Urothelium cell line (cell line): ENCODE measurements at places on chromosomes 1 and 21.

DNA sequence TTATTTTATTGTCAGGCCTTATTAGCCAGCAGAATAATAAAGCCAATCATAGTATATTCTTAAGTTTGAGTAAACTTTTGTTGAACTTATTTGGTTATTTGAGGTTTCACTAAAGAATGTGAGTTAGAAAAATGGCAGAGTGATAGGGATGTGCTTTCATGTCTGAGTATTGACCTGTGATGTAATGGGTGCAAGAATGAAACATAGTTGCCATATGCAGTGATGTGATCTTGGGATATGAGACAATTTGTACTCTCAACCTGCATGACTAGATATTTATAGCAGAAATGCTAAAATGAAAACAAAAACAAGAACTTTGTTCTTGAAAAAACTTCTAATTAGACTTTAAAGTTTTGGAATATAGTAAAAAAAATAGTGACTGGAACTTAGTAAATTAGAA is 97.9 kb downstream of the DISP1 start:
- no peak for DNase-seq

GRCh38 chr1:156667610-156667967 is 9.6 kb downstream of the NES start:
- DNase-seq = no peak

- no peak for DNase-seq
These were observed 4.5 kb upstream of the FAM177B start for GRCh38 chr1:222732216-222733159.

GRCh38 chr1:225446595-225446960 is 18.7 kb upstream of the LBR start:
- no peak for DNase-seq

- no peak for DNase-seq
These were observed 66.0 kb downstream of the ZNF281 start for GRCh38 chr1:200343874-200344273.

DNA sequence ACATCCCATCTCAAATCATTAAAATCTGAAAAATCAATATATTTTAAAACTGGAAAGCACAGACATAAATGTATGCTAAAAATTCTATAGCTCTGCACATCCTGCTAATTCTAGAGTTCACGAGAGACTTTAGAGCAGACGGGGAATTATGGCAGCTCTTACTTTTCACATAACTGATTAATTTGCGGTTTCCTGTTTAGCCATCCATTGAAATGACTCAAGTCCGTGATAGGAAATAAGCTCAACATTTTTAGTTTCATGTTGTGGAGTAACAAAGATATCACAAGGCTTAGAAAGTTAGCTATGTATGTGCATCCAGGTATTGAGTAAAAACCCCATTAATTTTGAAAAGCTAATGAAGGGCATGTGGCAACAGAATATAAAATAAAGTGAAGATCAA is 123.2 kb downstream of the SMYD2 start:
- no peak for DNase-seq

DNA sequence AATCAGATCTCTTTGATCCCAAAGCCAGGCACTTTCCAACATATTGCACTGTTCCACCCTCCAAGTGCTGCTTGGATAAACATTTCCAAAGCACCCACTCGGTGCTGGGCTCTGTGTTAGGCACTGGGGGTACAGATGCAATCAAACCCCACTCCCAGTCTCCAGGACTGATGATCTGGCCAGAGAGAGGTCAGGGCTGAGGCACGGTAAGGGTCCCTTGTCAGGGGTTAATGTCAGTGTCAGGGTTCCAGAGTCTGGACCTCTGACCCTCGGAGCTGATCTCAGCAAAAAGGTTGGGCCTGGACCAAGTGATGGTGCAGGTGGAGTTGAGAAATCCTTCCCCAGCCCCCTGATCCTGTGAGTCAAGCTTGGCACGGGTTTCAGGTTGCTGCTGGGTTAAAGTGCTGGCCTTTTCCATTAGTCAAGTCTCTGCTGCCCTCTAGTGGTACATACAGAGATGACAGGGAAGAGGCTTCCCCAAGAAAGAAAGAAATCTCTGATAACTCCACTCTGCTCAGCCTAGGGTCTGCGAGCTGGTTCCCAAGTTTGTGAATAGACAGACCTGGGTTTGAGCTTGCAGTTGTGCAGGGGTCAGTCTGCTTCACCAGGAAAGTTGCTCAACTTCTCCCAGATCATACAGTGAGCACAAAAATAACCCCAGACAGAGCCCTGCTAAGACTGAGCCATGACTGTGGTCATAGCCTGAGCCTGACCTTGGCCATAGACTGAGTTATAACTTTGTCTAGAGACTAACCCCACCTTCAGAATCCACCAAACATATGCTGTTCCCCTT is 74.6 kb downstream of the DMRTA2 start:
- peak; percentile 81 for DNase-seq

GRCh38 chr1:145982010-145982723 is 14.2 kb downstream of the TXNIP start:
- DNase-seq = no peak

DNA sequence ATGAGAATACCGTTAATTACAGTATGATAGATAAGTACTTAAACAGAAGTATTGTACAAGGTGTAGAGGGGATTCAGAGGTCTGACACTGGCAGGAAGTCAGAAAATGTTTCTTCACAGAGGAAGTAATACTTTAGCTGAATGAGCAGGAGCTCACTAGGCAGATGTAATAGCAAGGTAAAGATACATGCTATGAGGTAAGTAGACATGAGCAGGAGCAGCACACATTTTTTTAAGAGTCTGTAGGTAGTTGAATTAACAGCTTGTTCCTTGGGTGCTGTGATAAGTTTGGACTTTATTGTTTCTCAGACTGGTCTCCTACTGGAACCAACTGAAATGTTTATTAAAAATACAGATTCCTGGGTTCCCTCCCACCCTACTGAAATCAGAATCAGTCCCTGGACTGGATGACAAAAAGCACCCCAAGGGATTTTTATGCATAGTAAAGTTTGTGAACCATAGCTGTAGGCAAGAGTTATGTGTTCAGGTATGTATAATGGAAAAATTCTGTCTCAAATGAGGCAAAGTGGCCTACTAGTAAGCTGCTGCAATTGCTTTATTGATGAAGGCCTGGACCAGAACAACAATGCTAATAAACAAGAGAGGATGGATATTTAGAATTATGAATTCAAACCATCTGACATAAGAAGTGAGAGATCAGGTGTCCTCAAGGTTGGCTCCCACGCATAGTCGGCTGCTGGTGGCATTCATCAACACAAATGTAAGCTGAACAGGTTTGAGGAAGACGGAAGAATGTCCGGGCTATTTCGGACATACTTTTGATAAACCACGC is 902 bp downstream of the AP4B1 start:
- no peak for DNase-seq

DNA sequence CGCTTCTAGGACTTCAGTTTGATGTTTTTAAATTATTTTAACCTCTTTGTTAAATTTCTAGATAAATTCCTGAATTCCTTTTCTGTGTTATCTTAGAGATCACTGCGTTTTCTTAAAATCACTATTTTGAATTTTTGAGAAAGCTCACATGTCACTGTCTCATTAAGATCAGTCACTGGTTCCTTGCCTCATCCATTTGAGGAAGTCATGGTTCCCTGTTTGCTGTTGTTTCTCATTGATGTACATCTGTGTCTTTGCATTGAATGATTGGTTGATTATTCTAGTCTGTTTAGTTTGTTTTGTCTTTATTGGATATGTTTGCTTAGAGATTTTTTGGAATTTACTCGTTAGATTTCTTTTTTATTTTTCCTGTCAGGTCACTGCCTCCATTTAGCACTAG is 50.1 kb downstream of the CRP start:
- no peak for DNase-seq

GRCh38 chr1:172698224-172698623 is 39.3 kb downstream of the FASLG start:
- no peak for DNase-seq

GRCh38 chr1:113542221-113542701 is 151.9 kb downstream of the MAGI3 start:
- peak; percentile 45 for DNase-seq

- DNase-seq = no peak
These were observed 33.2 kb upstream of the ENO1 start for GRCh38 chr1:8911416-8912309.

DNA sequence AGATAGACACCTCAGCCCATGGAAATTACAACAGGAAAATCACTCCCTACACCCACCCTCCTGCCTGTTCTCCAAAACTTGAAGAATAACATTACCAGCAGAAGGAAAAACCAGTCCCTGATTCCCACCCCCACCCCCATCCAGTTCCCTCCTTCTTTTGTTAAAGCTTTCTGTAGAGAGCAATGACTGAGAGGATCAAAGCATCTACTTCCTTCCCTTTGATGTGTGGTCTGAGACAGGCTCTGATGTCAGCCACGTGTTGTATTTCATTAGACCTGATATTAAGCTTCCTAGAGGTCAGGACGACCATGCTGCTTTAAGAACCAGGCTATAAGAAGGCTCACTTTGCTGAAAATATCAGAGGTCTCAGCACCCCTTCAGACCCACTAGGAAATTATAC is 73.9 kb upstream of the HAO2 start:
- DNase-seq = no peak

DNA sequence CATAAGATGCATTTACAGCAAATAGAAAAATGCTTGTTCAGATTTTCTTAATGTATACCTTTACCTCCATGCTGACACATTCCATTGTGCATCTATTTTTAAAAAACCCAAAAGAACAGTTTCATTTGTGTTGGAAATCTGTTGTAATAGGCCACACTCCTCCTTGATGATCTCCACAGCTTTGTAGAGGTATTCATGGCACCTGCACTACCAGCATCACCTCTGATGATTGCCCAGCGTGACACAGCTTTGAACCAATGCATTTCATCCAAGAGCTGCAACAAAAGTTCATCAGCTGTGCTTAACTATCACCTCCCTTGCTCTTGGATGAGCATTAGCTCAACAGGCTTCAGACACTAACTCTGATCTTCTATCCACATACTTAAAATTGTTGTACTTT is 8.2 kb downstream of the DYNLT5 start:
- DNase-seq = no peak

DNA sequence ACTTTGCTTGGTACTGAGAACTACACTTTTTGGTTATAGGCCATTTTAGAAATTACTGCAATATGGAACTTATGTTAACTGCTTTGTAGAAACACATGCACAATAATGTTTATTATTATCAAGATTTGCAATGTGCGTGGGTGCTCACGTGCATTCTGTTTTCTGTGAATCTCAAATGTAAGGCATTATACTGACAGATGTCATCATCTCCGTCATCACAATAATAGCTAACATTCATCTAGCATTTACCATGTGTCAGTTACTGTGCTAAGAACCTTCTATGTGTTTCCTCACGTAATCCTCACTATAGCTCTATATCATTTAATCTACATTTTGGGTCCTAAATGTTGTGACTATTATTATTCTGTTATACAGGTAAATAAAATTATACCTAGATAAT is 1214.8 kb upstream of the ADGRL4 start:
- no peak for DNase-seq

DNA sequence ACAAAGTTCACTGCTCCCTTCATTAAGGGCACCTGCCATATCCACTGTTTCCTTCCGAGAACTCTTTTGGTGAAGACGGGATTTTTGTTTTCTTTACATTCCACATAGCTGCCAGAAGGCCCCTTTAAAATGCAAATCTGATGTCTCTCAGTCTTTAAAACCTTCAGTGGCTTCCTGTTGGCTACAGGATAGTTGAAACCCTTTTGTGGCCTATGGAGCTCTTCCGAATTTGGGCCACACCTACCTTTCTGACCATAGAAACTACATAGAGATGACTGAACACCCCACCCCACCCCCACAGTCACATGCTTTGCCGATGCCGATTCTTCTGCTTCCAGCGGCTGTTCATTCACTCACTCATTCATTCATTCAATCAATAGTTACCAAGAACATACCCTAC is 502.6 kb downstream of the KIF26B start:
- no peak for DNase-seq

- DNase-seq = peak; percentile 84
These were observed 56.2 kb downstream of the ST3GAL3 start for GRCh38 chr1:43763497-43763973.

- DNase-seq = peak; percentile 35
These were observed at the start of gene GRHL3 for GRCh38 chr1:24319312-24319863. Gene GRHL3 (plus strand): TSS chr1:24319357. CDS start chr1:24319552, 195 bp downstream.

DNA sequence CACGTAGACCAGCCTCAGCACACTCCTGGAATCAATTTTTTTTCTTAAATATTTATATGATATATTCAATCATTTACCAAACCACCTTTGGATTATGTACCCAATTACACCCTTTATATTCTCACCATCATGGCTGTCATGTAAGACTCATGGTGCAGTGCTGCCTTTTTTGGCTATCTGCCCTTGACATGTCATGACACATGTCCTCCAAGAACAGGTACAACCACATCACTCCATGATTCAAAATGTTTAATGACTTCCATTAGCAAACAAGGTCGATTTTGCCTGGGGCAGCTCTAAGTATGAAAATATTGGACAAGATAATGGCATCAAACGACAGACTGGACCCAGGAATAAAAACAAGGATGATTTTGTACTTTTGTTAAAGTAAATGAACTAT is 861.1 kb upstream of the ADAMTS5 start:
- DNase-seq = no peak

- DNase-seq = peak; percentile 35
These were observed 20.2 kb upstream of the RABGGTB start for GRCh38 chr1:75765697-75766355.

DNA sequence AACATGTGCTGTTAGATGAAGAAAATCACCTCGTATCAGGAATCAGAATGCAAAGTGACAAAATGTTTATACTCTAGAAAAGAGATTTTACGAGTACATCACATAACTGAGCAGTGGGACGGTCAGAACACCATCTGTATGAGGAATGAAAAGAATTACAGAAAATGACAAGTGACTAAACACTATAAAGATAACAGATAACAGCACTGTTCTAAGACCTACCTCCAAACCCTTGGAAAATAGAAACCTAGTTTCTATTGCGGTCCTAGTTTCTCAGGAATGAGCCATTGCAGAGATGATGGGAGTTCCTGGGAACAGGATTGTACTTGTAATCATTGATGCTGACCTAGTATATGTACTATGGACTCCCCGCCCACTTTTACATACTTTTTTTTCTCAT is 839.4 kb upstream of the ADAMTS5 start:
- no peak for DNase-seq
